ENCODE measurements at places on chromosomes 1 and 21.

GRCh38 chr1:64884261-64885040, 81.9 kb downstream of the JAK1 start:
- no peak for DNase-seq

DNA sequence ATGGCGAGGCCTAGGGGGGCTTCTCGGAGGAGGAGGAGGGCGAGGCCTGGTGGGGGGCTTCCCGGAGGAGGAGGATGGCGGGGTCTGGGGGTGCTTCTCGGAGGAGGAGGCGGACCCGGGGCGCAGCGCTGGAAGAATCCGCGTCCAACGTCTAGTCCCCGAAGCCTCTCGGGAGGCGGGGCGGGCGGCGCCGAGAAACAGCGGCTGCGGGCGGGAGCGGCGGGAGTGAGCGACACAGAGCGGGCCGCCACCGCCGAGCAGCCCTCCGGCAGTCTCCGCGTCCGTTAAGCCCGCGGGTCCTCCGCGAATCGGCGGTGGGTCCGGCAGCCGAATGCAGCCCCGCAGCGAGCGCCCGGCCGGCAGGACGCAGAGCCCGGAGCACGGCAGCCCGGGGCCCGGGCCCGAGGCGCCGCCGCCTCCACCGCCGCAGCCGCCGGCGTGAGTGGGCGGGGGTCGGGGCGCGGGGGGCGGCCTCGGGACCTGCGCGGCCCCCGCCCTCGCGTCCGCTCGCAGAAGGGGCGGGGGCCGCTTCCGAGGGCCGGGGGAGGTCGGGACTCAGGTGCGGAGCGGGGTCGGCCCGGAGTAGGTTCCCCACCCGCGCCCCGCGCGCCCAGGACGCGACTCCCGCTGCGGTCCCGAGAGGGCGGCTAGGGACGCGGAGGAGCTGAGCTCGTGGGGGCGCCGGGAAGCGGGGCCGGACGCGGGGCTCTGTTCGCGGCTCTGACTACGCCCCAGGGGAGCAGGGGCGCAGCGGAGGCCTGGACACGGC, at the start of gene KLHL17:
Gene KLHL17, plus strand, starts transcription at position 222 of the 769 bp plus-strand sequence. Its CDS starts 110 bp downstream, at position 332.
- no peak for DNase-seq

DNA sequence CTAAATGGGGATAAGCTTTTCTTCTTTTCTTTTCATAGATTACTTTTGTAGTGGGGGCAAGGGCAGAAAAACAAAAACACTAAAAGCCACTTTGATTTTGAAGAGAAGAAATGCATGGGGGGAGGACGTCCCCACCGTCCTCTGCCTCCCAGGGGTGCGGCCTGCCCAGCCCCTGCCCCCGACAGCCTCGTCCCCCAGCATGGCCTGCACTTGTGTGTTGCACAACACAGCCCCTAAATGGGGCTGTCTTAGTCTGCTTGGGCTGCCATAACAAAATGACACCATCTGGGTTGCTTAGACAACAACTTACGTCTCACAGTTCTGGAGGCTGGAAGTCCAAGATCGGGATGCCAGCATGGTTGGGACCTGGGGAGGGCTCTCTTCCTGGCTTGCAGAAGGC, 57.3 kb upstream of the TMEM51 start:
- DNase-seq = no peak

- no peak for DNase-seq
Measured at GRCh38 chr1:72281637-72282270, 585 bp downstream of the NEGR1 start.

DNA sequence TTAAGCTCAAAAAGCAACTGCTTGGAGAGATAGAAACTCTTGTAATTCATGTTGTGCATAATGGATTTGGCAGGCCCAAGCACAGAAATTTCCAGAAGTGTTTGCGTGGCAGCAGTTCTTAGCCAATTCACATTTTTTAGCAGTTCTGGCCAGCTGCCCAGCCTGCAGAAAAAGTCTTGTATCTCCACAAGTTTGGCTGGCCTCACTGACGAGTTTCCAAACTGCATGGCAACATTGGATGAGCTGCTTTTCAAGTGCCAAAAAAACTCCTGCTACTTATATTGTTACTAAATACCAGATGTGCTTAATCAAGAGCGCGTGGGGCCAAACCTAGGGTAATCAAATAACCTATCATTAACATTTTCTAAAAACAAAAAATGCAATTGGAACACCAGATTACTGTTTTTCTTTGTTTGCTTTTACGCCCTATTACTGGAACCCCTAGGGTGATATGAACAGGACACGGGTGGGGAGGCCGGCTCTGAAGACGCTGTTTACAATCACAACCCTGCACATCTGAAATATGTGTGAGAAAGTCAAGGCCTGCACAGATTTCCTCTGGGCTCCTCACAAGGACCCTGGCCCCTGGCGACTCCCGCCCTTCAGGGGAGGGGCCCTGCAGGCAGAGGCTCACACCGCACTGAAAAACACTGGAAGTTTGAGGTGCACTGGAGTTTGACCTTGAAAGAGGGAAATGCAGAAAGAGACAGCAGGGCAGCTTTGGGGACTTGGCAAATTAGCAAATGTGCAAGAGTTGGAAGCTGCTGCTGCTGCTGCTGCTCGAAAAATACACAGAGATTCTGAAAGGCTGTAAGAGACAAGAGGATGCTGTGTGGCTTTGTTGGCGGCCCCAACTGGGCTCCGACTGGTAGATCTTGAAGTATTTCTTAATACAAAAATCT, 55.2 kb upstream of the TARBP1 start:
- DNase-seq = peak; percentile 66

DNA sequence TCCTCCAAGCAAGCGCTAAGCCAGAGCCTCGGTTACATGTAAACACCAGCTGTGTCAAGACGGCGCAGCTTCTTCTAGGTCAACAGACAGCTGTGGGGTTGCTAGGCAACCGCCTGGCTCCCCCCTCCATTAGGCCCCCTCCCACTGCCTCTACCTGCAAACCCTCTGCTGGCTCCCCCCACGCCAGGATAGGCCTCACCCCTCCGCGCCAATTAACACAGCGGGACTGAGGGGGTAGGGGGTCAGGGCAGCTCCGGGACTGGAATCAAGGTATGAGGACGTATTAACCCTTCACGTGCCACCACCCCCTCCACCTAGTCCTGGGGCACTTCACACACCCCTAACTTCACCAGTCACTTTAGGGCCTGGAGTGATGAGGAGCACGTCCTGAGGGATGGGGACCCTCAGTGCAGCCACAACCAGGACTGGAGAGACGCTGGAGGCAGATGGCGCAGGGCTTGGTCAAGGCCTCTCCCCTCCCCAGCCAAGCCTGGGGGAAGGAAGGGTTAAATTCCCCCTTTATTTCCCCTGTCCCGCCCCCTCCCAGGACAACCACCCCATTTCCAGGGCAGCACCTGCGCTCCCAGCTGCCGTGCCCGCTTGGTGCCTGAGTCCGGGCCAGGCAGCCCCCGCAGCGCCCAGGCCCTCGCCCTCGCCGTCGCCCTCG, 37.4 kb upstream of the WASF2 start:
- no peak for DNase-seq

DNA sequence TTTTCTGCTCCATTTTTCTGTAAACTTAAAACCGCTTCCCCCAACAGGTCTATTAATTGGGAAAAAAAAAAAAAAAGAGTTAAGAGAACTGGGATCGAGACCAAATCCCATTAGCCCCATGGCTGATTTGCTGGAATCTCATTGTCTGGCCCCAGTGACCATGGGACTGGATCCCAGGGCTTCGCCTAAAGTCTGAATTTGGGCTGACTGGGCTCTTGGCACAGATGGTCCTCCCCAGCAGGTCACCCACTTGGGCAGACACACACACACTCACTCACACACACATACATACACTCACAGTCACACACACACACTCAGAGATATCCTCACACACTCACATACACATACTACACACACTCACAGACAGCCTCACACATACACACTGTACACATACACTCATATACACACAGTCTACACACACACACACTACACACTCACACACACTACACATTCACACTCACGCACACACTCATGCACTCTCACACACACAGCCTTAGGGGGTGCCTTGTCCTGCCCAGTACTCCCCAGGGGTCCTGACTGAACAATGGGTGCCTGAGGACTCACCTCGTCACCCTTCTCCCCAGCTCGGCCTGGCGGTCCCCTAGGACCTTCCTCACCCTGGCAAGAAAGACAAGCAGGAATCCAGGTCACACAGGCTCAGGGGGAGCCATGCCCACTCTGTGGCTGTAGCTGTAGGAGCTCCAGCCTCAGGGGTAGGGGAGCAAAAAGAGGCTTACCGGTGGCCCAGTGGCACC, 7.5 kb downstream of the COL9A2 start:
- DNase-seq = no peak

DNA sequence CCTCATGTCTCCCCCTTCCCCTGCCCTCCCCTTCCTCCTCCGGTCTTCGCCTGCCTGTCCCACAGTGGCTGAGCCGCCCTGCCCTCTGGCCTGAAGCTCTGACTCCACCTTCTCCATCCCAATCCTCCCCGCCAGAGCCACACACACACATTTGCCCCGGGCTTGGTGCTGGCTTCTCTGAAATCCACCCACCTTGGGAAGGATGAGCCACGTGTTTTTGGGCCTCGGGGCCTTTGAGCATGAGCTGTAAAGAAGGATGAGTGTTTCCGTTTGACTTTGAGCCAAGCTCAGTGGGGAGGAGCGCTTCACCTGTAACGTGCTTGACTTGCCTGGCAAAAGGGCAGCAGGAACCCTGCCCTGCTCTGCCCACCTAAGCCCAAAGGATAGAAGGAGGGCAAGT, 295.1 kb downstream of the SIPA1L2 start:
- DNase-seq = no peak

DNA sequence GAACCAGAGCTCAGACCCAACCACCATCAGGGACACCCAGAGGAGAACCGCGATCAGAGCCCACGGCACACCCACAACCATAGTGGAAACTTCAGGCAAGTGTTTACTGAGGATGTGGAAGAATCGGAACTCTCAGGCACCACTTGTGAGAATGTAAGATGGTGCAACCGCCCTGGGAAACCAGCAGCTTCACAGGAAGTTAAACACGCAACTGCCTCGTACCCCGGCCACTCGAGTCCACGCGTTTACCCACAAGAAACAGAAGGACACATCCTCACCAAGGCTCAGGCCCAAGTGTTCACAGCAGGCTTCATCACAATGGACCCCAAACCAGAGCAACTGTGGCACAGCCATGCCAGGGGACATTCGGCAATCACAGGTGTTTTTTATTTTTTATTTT, 51.4 kb upstream of the COL6A2 start:
- DNase-seq = no peak

- DNase-seq = no peak
Measured at GRCh38 chr21:43812139-43812821, 22.9 kb downstream of the RRP1 start.

DNA sequence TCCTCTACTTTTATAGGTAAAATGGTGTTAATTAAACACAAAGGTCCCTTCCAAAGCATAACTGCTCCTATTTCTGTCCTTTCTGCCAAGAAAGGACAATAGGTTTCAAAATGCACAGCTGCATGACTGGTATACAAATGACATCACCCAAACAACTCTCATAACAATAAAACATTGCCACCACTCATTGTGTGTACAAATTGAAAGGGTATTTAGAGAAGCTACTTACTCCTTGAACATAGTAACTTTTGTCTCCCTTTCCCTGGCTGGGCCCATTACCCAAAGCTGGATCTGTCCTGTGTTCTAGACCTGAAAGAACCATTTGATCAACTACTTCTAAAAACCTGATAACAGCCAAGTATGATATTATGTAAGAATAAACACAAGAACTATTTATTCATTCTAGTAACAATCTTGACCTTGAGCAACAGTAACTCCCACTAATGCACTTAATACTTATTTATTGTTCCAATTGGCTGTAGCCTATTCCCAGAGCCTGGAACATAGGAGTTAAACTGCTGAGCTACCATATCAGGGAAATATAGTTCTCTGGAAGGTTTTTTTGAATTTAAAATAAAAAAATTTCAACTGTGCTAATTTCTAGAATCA, 38.2 kb downstream of the TTLL7 start:
- DNase-seq = no peak

DNA sequence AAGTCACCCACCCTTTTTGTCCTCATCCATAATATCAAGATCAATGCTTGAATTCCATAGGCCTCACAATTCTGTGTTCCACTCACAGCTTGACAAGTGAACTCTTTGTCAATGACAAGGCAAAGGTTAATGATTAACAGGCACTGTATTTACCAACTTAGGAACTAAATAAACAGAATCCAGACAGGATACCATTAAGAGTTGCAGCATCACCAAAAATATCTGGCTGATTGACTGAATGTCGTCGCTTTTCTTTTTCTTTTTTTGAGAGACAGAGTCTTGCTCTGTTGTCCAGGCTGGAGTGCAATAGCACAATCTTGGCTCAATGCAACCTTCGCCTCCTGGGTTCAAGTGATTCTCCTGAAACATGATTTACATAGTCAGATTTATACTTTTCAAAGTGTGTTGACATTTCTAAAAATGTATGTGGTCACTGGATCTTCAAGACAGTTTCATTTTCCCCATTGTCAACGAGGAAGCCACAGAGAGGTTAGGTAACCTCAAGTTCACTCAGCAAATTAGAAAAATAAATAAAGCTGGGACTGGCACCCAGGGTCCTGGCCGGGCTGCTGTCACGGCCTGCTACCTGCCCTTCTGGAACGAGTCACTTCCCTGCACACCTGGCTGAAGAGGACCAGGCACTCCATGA, 81.0 kb downstream of the PDE9A start:
- peak; percentile 78 for DNase-seq

- DNase-seq = no peak
Measured at GRCh38 chr1:40155910-40156309, 5.3 kb upstream of the RLF start.
